ENCODE measurements at places on chromosomes 2 and 18. TPM values are rescaled to one million over a fixed set of nuclear protein-coding genes. Genes with fewer than 3 reads are reported as not detected.

Gene GREB1L
- 0.28 TPM for total RNA-seq

- no peaks in the 10 kb centered on the region for H3K27me3 ChIP-seq
- no peaks in the 10 kb centered on the region for H3K36me3 ChIP-seq
- H3K27ac ChIP-seq = no peak overlapping the region
Observed at GRCh38 chr2:138493334-138493733, 8.2 kb upstream of the SPOPL start.

Gene MALT1
- total RNA-seq = 35.6 TPM

Gene STPG4
- total RNA-seq = 1.0 TPM

Gene THAP4
- 43.9 TPM for total RNA-seq

Gene BCL2
- 30.9 TPM for total RNA-seq

DNA sequence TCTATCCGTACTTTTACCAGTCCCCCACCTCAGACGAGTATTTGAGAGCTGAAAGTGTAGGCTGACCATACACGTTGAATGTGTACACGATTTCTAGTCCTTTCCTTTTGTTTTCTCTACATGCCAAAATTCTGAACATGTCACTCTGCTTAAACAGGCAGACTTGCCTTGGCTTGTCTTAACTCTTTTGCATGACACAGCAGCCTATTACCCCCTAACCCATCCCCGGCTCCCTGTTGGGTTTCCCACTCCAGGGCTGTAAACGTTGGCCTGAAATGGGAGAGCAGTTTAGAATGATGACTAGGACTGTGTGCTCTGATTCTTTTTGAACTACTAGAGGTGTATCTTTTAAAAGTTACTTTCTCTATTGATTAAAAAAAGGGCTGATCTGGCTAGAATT lies 19.1 kb downstream of the MTCL1 start:
- H3K4me3 ChIP-seq = no peak overlapping the region
- H3K27me3 ChIP-seq = no peaks in the 10 kb centered on the region
- H3K27ac ChIP-seq = no peak overlapping the region
- no peak for DNase-seq
- no peaks in the 10 kb centered on the region for H3K4me1 ChIP-seq

Gene TAF4B
- total RNA-seq = 5.9 TPM

Gene LRP2
- total RNA-seq = 25.8 TPM

Measured in lung (tissue), 17 donors.